ENCODE measurements at places on chromosomes 13 and 19.

DNA sequence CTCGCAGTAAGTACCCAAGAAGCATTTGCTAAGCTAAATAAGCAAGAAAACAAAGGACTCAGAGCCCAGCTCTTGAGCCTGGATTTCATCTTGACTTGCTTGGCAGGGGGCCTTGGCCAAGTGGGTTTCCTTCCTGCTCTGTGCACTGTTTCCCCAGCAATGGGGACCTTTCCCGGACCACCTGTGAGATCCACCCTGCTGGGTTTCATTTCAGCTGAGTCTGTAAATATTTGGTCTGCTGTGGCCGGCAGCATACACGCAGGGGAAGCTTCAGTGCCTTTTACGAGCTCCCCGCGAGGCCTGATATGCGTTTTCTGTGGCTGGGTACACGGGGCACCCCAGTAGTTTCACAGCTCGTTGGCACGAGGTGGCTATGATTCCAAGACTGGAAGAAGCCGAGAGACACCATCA, 12.4 kb upstream of the TINCR start:
- no peak for DNase-seq
- H3K4me1 ChIP-seq = peaks cover 34% of the 10 kb centered on the region
- peaks cover 11% of the 10 kb centered on the region for H3K36me3 ChIP-seq
- peak overlapping the region; percentile 71 for H3K27ac ChIP-seq
- H3K4me3 ChIP-seq = no peak overlapping the region

DNA sequence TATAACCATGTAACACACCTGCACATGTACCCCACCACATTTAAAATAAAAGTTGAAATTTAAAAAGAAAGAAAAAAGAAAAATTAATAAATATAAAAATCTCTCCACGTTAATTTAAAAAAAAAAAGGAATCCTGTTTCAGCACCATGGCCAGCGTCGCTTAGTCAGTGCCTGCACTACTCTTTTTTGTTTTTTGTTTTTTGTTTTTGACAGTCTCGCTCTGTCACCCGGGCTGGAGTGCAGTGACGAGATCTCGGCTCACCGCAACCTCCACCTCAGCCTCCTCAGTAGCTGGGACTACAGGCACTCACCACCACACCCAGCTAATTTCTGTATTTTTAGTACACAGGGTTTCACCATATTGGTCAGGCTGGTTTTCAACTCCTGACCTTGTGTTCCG, 835.9 kb downstream of the UQCRFS1 start:
- H3K27ac ChIP-seq = no peak overlapping the region
- H3K27me3 ChIP-seq = peaks cover 6% of the 10 kb centered on the region
- no peak for DNase-seq
- no peaks in the 10 kb centered on the region for H3K36me3 ChIP-seq
- H3K4me1 ChIP-seq = no peaks in the 10 kb centered on the region
- no peak overlapping the region for H3K4me3 ChIP-seq

DNA sequence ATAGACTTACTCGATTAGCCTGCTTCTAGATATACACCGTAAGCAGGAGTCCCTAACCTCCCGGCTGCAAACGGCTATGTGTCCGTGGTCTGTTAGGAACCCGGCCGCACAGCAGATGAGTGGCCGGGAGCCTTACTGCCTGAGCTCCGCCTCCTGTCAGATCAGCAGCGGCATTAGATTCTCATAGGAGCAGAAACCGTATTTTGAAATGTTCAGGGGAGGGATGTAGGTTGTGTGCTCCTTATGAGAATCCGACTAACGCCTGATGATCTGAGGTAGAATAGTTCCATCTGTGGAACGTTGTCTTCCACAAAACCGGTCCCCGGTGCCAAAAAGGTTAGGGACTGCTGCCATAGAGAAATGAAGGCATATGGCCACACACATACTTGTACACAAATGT, 1491.9 kb downstream of the SLITRK5 start:
- H3K4me1 ChIP-seq = no peaks in the 10 kb centered on the region
- H3K27me3 ChIP-seq = no peaks in the 10 kb centered on the region
- peak overlapping the region; percentile 44 for H3K4me3 ChIP-seq
- H3K36me3 ChIP-seq = no peaks in the 10 kb centered on the region
- no peak for DNase-seq
- H3K27ac ChIP-seq = no peak overlapping the region

DNA sequence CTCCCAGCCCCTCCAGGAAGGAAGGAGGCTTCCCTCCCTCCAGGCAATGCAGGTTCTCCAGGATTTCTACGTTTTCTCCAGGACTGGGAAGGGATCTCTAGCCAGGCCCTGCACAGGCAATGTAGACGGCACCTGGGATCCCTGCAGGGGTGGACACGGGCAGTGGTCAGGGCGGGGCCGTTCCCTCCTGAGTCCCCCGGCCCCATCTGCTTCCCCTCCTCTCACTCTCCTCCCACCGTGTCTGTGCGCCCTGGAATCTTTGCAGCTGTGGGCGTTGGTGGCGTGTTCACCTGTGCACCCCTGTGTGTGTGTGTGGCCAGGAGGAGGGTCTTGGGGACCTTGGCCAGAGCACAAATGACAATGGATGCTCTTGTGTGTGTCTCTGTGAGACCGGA, 10.0 kb downstream of the NRTN start:
- no peak overlapping the region for H3K27ac ChIP-seq
- H3K36me3 ChIP-seq = no peaks in the 10 kb centered on the region
- H3K4me3 ChIP-seq = no peak overlapping the region
- H3K4me1 ChIP-seq = no peaks in the 10 kb centered on the region
- DNase-seq = no peak

DNA sequence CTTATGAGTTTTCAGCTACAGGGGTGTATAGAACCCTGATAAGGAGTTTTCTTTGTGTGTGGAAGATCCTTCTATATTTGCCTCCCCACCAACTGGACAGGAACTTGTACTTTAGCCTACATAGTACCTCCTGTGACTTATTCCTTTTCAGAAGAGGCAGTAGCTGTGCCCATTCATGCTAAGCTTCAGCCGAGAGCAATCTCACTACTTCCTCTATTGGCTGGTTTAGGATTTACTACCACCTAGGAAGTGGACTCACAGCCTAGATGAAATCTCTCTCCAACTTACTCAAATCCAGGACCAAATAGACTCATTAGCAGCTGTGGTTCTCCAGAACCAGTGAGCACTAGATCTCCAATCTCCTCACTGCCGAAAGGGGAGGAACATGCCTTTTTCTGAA, 2.3 kb upstream of the REX1BD start:
- peaks cover 23% of the 10 kb centered on the region for H3K4me1 ChIP-seq
- H3K27me3 ChIP-seq = no peaks in the 10 kb centered on the region
- H3K27ac ChIP-seq = no peak overlapping the region
- DNase-seq = no peak
- H3K36me3 ChIP-seq = peaks cover 9% of the 10 kb centered on the region

DNA sequence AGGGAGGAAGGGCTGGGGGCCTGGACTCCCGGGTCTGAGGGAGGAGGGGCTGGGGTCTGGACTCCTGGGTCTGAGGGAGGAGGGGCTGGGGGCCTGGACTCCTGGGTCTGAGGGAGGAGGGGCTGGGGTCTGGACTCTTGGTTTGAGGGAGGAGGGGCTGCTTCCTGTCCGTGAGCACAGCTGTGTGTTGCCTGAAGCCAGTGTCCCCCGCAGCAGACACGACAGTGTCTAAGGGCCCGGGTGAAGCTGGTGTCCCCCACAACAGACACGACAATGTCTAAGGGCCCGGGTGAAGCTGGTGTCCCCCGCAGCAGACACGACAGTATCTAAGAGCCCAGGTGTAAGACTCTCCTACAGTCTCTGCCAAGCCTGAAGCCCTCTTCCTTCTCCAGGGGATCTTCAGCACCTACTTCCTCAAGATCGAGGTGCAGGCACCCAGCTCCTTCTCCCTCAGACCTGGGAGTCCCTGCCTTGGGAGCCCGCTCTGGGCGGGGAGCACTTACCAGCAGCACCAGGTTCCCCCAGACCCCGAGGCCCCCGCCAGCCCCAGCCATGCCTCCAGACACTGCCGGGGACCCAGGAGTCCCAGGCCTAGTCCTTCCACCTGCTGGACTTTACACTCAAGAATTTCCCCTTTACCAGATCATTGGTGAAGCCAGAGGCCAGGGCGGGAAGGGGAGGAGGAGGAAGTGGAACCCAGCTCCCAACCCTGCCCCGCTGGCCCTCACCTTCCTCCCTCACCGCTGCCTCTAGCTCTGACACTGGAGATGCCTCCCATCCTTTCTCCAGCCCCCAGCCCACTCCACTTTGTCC, at the start of gene PTPRH:
TSS of gene PTPRH (minus strand) at position 622 of the 813 bp plus-strand sequence. CDS start at position 554, 68 bp downstream.
- H3K36me3 ChIP-seq = peaks cover 9% of the 10 kb centered on the region
- no peak for DNase-seq

GRCh38 chr13:46296921-46297320, 85.2 kb downstream of the LRRC63 start:
- H3K27ac ChIP-seq = peak overlapping the region; percentile 53
- no peak overlapping the region for H3K4me3 ChIP-seq

DNA sequence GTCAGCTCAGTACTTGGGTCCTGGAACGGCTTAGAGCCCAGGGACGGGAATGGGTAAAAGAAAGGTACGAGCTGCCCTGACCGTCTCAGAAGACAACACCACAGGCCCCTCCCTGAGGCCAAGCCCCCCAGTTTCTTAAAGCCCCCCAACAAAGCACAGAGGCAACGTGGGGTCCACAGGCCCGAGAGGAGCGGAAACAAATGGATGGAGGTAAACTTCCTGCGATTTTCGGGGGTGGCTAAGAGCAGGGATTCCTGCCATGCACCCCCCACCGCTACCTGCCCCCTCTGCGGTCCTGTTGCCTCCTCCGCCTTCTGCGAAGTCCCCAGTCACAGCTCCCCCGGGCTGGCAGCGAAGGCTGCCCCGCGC, 48.2 kb downstream of the PTPRS start:
- no peaks in the 10 kb centered on the region for H3K27me3 ChIP-seq
- H3K4me3 ChIP-seq = peak overlapping the region; percentile 74
- H3K36me3 ChIP-seq = no peaks in the 10 kb centered on the region
- no peak overlapping the region for H3K27ac ChIP-seq

GRCh38 chr13:75384879-75385707, 96.9 kb downstream of the TBC1D4 start:
- H3K36me3 ChIP-seq = no peaks in the 10 kb centered on the region
- H3K27me3 ChIP-seq = no peaks in the 10 kb centered on the region
- H3K4me3 ChIP-seq = no peak overlapping the region
- H3K27ac ChIP-seq = no peak overlapping the region
- H3K4me1 ChIP-seq = no peaks in the 10 kb centered on the region

DNA sequence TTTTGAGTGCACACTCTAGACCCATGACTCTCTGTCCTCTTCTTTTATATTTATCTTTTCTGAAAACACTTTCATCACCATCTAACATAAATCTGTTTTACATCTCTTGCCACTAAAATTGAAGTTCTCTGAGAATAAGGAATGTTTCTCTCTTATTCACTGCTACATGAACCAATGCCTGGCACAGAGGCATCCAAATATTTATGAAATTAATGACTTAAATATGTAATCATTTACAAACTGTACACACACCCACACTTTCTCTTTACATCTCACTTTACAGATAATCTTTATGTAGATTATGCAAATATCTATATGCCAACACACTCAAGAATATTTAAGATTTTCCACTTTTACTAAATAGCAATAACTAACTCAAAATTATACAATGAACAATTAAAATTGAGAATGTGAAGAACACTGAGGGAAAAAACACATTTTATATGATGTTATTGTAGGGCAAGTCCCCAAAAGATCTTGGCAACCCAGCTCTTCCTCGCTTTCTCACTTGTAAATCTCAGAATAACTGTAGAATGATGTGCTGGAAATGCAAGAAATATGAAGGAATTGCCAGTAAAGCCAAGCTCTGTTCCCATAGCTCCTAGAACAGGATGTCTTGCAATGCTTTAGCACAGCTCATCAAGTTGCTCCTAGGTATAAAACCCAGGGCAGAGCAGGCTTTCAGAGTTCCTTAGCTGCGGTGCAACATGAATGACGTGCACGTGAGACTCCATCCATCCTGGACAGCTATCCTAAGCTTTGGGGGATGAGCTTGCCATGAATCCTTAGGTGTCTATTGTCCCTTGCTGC, 50.7 kb downstream of the UGGT2 start:
- peaks cover 6% of the 10 kb centered on the region for H3K36me3 ChIP-seq
- DNase-seq = no peak
- H3K27me3 ChIP-seq = no peaks in the 10 kb centered on the region
- H3K27ac ChIP-seq = no peak overlapping the region

DNA sequence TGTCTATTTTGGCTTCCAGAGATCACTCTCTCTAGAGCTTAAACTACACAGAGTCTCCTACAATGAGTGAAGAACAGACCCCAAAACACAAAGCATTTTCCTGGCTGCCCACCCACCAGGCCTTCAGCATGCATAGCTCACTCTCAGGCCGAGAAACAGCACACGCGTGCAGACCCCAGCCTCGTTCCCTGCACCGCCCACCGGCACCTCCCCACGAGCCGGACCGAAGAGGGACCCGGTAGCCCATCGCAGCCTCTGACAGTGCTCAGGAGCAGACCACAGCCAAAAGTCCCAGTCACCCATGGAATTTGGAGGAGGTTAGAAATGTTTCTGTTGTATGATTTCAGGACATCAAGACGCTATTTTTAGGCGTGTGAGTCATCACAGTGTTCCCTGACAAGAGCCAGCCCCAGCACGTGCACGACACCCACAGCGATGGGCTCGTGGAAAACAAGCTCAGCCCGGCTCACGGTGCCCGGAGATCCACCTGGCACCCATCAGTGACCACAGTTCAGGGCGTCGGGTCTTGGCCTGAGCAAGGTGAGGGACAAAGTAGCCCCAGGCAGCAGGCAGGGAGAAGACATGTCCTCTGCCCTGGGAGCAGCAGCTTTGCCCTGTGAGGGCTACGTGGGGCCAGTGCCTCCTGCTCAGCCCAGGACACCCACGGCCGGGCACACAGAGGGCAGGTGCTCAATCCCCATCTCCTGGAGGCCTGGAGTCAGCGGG, 50.1 kb upstream of the SPACA7 start:
- peaks cover 6% of the 10 kb centered on the region for H3K4me1 ChIP-seq
- no peak overlapping the region for H3K4me3 ChIP-seq
- no peak for DNase-seq
- peaks cover 7% of the 10 kb centered on the region for H3K27me3 ChIP-seq
- H3K27ac ChIP-seq = no peak overlapping the region

GRCh38 chr13:74765955-74766354, 631.8 kb upstream of the KLF12 start:
- no peaks in the 10 kb centered on the region for H3K4me1 ChIP-seq
- no peaks in the 10 kb centered on the region for H3K36me3 ChIP-seq
- H3K4me3 ChIP-seq = no peak overlapping the region
- DNase-seq = no peak
- H3K27ac ChIP-seq = no peak overlapping the region

Measured in mesenchymal stem cell (in vitro differentiated cells and primary cell).